ENCODE measurements at places on chromosomes 5 and 9.

DNA sequence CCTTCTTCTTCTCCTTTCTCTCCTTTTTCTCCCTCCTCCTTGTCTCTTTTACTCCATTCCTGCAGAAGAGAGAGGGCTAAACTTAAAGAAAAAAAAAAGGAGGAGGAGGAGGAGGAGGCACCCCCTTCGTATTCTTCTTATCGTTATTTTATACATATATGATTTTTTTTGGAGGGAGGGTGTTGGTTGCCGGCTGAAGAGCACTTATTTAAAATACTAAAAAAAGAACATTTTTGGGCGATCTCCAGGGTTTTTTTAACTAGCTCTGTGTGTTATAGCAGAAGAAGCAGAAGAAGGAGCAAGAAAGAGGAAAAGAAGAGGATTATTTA lies 381 bp downstream of the NR2F1 start:
- DNase-seq: no peak

GRCh38 chr5:124604419-124604818 lies 142.0 kb downstream of the ZNF608 start:
- no peak for DNase-seq

DNA sequence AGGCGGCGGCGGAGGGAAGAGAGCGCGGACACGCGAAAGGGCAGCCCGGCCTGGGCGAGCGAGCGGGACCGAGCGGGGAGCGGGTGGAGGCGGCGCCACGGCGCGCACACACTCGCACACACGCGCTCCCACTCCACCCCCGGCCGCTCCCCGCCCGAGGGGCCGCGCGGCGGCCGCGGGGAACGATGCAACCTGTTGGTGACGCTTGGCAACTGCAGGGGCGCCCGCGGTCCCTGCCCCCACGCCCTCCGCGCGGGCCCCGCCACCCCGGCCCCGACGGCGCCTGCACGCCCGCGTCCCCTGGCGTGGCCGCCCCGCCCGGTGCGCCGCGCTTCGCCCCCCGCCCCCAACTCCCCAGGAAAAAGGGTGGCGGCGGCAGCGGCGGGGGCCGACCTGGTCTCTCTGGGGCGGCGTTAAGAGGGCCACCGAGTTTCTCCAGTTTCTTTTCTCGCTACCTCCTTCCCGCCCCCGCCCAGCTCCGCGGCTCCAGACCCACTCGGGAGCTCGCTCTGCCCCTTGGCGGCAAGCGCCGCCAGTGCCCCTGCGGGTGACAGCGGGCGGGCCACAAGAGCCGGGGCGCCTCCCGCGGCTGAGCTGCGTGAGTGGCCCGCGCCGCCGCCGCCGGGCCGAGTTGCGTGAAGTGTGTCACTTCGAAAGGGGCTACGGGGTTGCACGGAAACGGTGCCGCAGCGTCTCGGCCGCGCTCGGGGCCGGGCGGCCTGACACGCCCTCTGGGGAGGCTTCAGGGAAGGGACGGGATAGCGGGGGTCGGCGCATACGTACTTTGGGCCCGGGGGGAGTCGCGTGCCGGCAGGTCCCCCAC lies at the start of gene NR3C1:
Gene NR3C1, minus strand, starts transcription at position 94 of the 823 bp plus-strand sequence. CDS start 2,847 bp downstream, outside the sequence.
- peak; percentile 66 for DNase-seq

GRCh38 chr5:15234366-15234765 lies 265.6 kb upstream of the FBXL7 start:
- DNase-seq: no peak

DNA sequence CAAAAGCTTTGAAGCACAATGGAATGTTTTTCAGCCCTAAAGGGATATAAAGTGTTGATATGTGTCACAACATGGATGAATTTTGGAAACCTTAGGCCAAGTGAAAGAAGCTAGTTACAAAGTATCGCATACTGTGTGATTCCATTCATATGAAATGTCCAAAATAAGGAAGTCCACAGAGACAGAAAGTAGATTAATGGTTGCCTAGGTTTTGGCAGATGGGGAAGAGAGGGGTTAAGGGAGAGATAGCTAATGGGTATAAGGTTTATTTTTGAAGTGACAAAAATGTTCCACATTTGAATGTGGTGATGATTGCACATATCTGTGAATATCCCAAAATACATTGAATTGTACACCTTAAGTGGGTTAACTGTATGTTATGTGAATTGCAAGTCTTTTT lies 57.5 kb upstream of the MCCC2 start:
- DNase-seq: no peak

DNA sequence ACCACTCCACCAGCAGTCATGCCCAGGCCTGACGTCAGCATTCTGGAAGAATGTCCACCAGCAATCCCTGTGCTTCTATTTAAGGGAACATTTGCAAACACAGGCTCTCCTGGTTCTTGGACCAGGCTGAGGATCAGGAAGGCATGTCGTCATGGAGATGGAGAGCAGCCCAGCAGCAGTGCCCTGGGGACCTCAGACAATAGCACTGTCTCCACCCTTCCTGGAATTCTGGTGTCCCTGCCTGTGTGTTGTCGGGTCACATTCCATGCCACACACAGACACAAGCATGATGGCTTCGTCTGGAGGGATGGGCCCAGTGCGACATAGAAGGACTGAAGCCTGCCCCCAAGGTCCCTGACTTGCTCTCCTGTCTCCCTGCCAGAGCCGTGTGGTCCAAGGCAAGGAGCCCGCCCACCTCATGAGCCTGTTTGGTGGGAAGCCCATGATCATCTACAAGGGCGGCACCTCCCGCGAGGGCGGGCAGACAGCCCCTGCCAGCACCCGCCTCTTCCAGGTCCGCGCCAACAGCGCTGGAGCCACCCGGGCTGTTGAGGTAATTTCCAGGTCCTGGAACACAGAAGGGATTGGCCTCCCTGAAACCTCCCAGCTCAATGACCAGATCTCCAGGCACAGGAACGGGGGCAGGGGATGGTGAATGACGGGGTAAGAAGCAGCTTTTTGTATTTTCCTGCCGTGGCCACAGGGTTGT lies 43.8 kb downstream of the STOM start:
- DNase-seq: no peak

All from activated naive CD8-positive, alpha-beta T cell treated with anti-CD3 and anti-CD28 coated beads, Interleukin-2, amount 50 U/mL, for 16 hours (primary cell).